NCI-H526 treated with DMSO at 0.1 percent for 48 hours (cell line): ENCODE measurements at places on chromosomes 7 and 10.

- DNase-seq = no peak
Measured at GRCh38 chr10:129883626-129884397, 80.3 kb downstream of the EBF3 start.

- DNase-seq = no peak
Measured at GRCh38 chr7:83835424-83835823, 186.5 kb upstream of the SEMA3E start.

- no peak for DNase-seq
Measured at GRCh38 chr7:66452165-66452564, 176.5 kb upstream of the KCTD7 start.

DNA sequence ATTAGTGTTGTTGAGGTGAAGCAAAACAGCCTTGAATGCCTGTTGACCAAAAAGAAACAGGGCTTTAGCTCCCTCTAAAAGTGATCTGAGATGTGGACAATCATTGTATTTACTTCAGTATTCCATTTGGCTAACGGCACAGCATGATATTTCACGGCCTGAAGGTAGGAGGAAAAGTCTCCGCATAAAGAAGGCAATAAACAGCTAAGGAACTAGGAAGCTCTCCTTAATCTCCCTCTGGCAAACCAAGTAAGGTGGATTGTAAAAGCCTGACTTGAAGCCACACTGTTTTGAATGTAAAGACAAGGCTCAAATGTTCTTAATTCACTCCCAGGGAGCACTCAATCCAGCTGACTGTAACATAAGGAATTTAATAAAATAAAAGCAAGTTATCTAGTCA is 160.0 kb upstream of the ZNF804B start:
- DNase-seq = no peak

DNA sequence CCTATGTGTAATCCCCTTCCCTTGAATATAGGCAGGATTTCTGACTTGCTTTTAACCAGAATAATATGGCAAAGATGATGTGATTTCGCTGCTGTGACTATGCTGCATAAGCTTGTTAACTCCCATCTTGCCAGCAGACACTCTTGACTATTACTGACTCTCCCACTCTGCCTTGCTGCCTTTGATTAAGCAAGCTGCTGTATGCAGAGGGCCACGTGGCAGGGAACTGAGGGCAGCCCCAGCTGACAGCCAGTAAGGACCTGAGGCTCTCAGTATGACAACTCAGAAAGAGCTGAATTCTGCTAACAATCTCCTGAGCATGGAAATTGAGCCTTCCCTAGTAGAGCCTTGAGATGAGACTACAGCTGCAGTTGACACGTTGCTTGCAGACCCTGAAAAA is 279.4 kb upstream of the CACNA2D1 start:
- no peak for DNase-seq

GRCh38 chr7:26388256-26388655 is 96.6 kb downstream of the SNX10 start:
- DNase-seq = peak; percentile 57

DNA sequence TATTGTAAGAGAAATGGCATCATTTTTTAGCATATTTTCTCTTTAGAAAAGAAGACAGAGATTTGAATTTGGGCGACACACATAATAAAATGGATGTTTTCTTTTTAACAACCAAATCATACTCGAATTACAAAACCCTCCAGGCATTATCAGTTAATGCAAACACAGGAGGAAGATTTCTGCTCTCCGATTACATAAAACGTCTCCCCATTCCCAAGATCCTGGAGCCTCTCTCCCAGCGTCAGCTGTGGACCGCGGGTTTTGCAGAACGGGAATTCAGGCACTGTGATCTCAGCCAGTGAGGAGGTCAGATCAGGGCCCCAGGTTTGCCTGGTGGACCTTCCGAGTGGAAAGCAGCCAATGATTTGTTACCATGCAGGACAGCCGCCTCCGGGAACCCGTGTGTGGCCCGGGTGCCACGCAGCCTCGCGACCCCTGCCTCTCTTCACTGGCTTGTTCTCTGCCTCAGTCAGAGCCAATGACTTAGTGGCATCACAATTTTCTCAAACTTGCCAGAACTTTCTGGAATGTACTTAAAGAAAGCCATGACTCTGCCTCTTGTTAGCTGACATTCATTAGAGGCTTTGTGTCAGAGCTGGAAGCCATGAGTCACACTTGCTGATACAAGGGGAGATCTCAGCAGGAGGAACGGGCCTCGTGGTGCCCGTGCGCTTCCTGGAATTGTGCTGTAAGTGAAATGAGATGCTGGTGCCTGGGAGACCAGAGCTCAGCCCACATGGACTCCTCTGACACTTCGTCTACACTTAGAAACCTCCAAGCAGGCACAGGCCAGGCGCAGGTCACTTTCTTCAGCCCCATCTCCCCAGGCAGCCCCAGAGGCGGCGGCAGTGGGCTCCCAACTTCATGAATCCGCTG is 246.1 kb downstream of the KLF6 start:
- DNase-seq = peak; percentile 3
